CD14-positive monocyte (primary cell): ENCODE measurements at places on chromosomes 16 and 17. TPM values are rescaled to one million over a fixed set of nuclear protein-coding genes. Genes with fewer than 3 reads are reported as not detected.
A peak's percentile ranks its signal among the peaks of the same experiment; 100 is the strongest.

- DNase-seq: no peak
Measured at GRCh38 chr16:87965417-87965816, 14.2 kb downstream of the BANP start.

FAM171A2 gene
- polyA plus RNA-seq: not detected

DNA sequence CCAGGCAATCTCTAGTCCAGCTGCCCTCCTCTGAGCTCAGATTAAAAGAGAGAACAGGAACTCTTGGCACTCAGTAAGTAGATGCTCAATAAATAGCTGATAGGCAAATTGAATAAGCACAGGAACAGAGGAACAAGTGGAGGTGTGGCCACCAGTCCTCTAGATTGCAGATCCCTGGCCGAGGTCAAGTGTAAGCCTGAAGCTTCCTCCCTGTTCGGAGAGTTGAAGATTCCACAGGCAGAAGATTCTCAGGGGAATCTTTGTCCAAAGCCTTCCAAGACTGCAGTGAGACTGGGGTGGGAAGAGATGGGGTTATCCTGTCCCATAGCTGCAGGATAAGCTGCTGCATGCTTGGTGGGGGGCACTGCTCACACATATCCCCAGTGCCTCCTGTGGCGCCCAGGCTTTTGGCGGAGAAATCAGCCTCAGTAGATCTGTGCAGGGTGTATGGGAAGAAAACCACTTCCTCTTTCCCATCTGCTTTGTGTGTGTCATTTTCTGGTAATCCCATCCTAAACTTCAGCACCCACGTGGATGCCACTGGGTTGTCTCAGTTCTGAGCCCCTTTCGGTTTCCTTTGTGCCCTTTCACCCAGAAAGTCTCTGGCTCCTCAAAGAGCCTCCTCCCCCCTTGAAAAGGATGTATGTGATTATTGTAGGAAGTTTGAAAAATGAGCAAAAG lies 12.1 kb downstream of the CD300A start:
- peak; percentile 80 for DNase-seq

DNA sequence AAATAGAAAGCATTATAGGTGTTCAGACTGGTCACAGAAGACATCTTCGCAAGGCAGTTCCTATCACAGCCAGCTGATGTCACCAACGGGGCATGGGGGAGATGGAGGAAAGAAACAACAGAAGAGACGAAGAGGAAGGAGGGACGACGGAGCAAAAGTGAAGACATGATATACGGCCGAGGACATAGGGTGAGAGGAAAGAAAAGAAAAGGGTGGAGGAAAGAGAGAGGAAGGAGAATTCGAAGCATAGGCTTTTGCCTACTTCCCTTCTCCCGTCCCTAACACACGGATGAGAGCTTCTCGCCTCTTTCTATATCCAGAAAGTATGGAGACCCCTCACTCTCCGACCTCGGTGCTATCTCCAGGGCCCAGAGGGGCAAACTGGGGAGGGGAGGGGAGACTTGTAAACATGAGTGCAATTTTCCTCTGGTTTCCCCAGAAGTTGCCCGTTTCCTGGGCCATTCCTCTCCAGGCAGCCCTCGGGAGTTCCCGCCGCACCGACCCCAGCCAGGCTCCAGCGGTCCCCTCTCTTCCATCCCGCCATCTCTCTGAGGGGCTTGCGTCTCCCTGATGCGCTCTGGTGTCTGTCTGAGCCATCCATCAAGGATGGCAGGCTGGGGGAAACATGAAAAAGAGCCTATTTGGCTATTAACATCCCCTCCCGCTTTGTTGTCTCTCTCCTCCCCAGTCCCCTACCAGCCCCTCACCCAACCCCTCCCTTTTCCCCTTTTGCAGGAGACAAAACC lies 26.0 kb downstream of the COPZ2 start:
- peak; percentile 34 for DNase-seq

- DNase-seq: no peak
Measured at GRCh38 chr17:323721-324571, 28.7 kb downstream of the RPH3AL start.

HSF4 gene
- polyA plus RNA-seq: not detected
